Posterior vena cava (tissue), 2 donors: ENCODE measurements at places on chromosomes 5 and 9. TPM values are rescaled to one million over a fixed set of nuclear protein-coding genes. Genes with fewer than 3 reads are reported as not detected.

The ADAMTS16 gene
- 0.05 TPM for total RNA-seq

- no peak for DNase-seq
Observed at GRCh38 chr9:2816476-2817141, 27.3 kb downstream of the PUM3 start.

The FGF1 gene
- 2.3 TPM for total RNA-seq

The TENT4A gene
- 20.8 TPM for total RNA-seq

The NR2F1 gene
- 31.5 TPM for total RNA-seq

DNA sequence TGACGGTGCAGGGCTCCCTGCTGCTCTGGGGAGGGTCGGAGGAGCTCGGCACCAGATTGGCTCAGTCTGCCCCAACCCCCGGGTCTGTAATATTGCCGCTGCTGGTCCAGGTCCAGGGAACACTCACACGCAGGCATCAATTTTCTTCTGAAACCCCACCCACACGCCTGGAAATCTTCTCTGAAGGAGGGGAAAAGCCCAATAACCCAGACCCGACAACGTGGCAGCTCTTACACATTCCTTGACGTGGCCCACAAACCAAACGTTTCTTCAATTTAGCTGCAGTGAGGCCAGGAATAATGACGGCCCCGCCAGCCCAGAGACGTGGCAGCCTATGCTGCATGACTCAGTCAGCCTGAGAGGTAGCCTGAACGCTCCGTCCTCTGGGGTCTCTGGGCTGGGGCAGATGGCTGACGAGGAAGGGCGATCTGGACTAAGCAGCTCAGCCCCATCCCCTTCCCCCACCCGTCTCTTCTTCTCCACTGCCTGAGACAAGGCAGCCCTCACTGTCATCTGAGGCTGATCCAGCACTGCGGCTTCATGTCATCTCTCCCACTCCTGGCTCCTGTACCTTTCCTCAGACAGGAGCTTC lies 9.9 kb upstream of the SPARC start:
- DNase-seq = peak; percentile 94

The SEMA5A gene
- 34.1 TPM for total RNA-seq

DNA sequence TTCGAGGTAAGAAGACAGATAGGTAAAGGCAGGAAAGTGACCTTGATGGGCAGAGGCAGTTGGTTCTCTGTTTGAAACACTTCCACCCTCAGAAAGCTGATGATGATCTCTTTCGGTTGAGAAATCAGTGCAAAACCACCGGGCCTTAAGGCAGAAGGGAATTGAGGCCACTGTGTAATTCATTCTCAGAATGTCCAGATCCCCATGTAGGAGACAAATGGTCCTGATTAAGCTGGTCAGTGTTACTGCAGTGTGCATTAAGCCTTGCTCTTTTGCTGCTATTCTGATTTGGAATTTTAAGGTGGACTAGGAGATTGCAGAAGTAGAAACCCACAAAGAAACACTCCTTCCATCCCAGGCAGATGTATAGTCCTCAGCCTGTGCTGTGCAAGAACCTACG lies 255.2 kb downstream of the ARHGAP26 start:
- no peak for DNase-seq

DNA sequence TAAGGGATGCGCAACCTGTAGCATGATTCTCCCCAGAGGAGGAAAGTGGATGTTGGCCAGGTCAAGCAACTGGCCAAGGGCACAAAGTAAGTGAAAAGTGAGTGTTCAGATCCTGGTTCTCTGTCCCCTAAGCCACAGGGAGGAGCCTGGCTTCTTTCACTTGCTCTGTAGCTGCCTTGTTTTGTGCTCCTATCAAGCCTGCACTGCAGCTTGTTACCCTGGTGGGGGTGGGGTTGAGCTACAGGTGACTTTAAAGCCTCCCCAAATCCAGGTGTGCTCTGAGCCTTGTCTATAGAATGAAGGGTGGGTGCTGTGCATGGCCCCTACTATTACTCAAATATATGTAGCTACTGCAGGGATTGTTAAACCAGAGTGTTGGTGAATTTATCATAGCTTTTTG lies 32.9 kb downstream of the RALGPS1 start:
- DNase-seq = no peak

The ANGPTL2 gene
- total RNA-seq = 45.7 TPM
